ENCODE measurements at places on chromosomes 4 and X.

DNA sequence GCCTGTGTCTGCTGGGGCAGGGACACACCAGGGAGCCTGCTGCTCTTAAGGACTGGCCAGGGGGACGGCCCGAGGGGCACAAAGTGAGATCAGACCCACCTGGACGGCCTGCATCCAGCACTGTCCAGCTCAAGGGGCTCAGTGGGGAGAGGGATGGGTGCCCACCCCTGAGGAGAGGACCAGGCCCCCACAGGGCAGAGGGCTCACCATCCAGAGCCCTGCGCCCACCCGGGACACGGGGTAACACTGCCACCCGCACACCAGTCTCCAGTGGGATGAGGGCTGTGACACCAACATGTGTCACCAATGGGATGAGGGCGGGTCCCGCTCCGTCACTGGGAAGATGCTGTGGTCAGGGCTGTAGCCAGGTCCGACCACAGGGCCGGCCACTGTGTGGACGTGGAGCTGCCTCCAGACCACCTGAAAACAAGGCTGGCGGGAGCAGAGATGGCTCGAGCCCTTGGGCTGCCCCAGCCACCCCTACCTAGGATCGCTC lies 13.2 kb downstream of the DGKQ start:
- no peak for DNase-seq

- DNase-seq: no peak
These were observed 60.8 kb downstream of the MTMR8 start for GRCh38 chrX:64334467-64334866.

DNA sequence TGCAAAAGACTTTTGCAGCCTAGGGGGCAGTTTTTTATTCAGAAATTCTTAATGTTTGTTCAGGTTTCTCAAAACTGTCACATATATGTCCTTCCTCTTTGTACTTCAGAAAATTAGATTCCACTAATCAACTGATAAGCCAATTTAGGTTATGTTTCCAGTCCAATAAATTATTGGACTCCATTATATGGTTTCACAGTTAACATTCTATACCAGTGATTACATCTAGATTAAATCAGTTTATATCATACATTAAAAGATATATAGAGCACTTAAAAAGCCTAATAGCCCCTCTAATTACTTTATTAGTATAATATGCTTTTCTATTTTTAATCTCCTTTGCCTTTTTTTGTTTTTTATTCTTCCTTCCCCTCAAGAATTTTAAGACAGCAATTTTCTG lies 434.1 kb downstream of the INPP4B start:
- no peak for DNase-seq

DNA sequence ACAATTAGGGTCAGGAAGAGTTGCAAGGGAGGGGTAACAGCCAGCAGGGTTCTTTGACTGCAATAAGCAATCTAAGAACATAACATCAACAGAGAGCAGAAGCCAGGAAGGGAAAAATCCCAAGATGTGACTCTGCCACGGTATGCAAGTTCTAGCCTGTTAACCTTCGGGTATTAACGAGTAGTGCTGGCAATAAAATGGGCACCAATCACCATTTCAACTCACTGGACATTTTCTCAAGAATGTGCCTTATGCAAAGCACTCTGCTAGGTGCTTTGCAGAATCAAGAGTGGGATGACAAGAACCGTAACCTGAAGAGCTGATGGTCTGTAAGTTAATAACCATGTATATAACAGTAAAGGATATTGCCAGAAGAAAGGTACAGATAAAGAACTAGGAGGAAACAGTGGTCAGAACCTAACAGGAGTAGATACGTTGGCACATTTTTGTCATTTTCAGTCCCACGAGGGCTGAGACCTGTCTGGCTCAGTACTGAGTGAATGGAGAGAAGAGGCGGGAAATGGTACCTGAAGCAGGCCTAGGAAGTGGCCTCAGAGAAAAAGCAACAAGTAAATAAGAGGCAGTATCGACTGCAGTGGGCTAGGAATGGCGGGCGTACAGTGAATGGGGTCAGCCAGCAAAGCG lies 2.7 kb downstream of the ELOVL6 start:
- no peak for DNase-seq

DNA sequence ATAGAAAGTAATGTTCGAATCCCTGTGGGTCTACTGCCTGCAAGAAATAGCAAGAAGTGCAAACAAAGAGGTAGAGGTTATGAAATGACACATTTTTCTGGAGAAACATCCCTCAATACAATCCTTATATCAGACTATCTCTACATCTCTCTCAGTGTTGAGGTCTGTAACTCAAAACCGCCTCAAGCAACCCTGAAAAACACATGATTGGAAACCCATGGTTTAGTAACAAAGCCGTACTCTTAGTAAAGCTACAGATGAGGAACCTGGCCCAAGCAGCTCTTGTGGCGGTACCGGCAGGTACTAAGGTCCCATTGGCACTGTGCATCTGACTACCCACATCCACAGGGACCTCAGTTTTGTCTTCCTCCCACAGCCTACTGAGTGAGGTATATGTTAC lies 53.9 kb downstream of the IRF2 start:
- no peak for DNase-seq

DNA sequence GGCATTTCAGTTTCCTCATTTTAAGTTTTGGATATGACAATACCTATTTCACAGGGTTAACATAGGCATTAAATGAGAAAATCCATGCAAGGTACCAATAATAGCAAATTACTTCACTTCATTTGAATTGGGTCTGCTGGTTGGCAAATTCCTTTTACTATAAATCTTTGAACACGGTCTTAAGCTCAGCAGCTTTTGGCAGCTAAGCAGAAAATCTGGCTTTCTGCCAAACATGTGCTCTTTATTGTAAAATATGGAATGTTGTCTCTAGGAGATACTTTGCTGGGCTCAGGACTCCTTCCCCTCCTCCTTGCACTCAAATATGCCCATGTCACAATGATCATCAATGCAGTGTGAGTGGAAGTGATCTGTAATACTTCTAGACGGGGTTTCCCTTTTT lies 16.8 kb upstream of the DMP1 start:
- DNase-seq: peak; percentile 13

DNA sequence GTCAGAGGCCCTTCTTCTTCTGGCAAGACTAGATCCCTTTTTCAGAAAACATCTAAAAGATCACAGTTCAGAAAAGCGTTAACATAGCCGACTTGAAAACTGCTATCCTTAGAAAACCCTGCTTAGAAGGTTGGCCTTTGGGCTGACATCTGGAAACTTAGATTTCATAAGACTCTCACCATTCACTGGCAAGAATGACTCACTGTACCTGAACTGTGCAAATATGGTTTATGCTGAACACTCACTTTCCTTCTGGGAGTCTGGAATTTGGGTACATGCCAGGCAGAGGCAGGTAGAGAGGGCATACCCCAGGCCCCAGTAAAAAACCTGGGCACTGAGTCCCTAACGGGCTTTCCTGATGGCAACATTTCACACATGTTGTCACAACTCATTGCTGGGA lies 88.8 kb upstream of the GPC3 start:
- DNase-seq: no peak

- DNase-seq: no peak
These were observed 254.6 kb upstream of the EPHA5 start for GRCh38 chr4:65924843-65925242.

DNA sequence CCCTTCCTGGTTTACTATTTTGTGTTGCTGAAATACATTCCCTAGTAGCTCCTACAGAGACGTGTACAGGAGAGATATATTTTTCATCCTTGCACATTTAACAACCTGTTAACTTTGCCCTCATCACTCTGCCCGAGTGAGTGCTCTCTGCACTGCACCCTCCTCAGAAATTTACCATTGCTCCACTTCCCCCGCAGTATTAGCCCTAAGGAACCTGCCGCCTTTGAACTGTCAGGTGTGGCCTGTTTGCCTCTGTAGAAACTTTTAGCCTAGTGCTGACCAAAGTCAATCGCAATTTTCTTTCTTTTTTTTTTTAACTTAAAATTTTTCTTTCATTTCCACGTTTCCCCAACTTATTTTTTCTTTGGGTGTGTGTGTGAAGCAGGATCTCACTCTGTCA lies 46.6 kb upstream of the TBL1X start:
- no peak for DNase-seq
